ENCODE measurements at places on chromosomes 4 and X. TPM values are rescaled to one million over a fixed set of nuclear protein-coding genes. Genes with fewer than 3 reads are reported as not detected.
A peak's percentile ranks its signal among the peaks of the same experiment; 100 is the strongest.

- H3K36me3 ChIP-seq = no peaks in the 10 kb centered on the region
- no peak for DNase-seq
These were observed 83.4 kb downstream of the TMEM164 start for GRCh38 chrX:110086162-110086915.

DNA sequence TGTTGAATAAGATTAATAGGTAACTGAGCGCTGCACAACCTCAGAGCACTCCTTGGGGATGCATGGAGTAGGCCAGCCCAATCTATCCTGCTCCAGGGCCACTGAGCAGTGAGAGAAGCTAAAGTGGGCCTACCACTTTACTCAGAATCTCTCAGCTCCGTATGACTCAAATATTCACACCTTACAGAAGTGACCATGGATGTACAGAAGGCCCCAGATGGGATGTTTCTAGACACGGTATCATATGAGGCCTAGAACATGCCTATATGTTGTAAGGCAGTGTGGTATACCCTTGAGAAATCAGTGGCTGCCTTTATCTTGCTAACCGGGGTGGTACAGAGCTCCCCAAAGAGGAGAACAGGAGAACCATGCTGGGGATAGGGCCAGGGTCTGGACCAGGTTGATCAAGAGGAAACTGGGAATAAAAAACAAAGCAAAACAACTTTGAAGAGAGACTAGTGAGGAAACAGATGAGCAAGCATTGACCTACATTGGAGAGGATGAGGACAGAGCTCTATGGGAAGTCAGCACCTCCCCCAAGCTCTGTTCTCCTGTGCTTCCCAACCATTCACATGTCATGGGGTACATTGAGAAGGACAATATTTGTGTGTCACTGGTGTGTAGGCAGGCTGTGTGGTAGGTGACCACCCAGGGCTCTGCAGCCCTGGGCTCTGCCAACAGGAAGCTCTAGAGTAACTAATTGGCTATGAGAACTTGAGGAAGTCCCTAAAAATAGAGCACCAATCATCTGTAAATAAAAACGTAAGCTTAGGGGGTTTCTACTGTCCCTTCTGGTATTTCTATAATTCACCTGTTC is 31.4 kb downstream of the HOPX start:
- no peaks in the 10 kb centered on the region for H3K36me3 ChIP-seq
- no peak for DNase-seq
- no peak overlapping the region for H3K4me3 ChIP-seq
- H3K4me1 ChIP-seq = peaks cover 7% of the 10 kb centered on the region

GRCh38 chrX:68533656-68534055 is 34.8 kb downstream of the YIPF6 start:
- no peak overlapping the region for H3K4me3 ChIP-seq
- no peak overlapping the region for H3K27ac ChIP-seq
- DNase-seq = no peak
- H3K27me3 ChIP-seq = no peaks in the 10 kb centered on the region
- peaks cover 8% of the 10 kb centered on the region for H3K36me3 ChIP-seq

DNA sequence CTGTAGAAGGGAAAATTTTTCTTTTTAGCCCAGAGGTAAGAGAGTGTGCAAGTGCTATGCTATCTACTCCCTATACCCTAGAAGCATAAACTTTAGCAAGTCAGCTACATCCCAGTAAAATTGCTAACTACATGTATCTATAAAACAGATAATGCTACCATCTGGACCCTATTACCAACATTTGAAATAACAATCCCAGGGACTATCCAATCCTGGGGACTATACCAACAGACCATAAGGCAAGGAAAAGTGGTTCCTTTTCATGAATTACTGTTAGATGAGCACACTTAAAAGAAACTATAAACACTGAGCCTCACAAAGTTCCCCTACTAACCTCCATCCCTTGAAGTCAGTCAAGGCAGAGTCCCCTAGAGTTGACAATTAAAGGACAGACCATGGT is 213.6 kb upstream of the VEGFC start:
- peaks cover 4% of the 10 kb centered on the region for H3K4me1 ChIP-seq
- H3K27me3 ChIP-seq = no peaks in the 10 kb centered on the region
- DNase-seq = no peak
- H3K36me3 ChIP-seq = no peaks in the 10 kb centered on the region

The MAGEC2 gene
- total RNA-seq = not detected

The PALLD gene
- 752 TPM for total RNA-seq

The MTMR8 gene
- total RNA-seq = 12.1 TPM

The SPANXN3 gene
- total RNA-seq = not detected

The ETDA gene
- total RNA-seq = not detected

- DNase-seq = no peak
- H3K27me3 ChIP-seq = no peaks in the 10 kb centered on the region
- no peak overlapping the region for H3K27ac ChIP-seq
- no peaks in the 10 kb centered on the region for H3K36me3 ChIP-seq
These were observed 225.2 kb upstream of the PPP1R2C start for GRCh38 chrX:43003204-43003565.

DNA sequence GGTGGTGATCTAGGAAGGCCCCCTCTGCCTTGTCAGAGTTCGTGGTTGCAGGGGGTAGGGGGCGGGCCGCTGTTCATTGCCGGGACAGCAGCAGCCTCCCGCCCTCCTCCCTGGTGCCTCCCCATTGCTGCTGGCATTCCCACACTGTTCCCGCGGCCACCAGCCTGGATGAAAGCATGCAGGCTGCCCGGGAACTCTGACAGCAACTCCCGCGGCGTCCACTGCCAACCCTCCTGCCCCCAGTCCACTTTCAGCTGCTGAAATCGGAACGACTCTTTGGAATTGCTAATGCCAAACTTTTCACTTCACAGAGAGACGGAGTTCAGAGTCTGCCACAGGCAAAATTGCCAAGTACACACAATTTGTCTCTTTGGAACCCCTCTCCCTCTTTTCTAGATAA is 121.9 kb downstream of the BEND2 start:
- no peaks in the 10 kb centered on the region for H3K27me3 ChIP-seq
- DNase-seq = no peak
- H3K4me1 ChIP-seq = no peaks in the 10 kb centered on the region
- H3K4me3 ChIP-seq = no peak overlapping the region
- H3K36me3 ChIP-seq = no peaks in the 10 kb centered on the region

DNA sequence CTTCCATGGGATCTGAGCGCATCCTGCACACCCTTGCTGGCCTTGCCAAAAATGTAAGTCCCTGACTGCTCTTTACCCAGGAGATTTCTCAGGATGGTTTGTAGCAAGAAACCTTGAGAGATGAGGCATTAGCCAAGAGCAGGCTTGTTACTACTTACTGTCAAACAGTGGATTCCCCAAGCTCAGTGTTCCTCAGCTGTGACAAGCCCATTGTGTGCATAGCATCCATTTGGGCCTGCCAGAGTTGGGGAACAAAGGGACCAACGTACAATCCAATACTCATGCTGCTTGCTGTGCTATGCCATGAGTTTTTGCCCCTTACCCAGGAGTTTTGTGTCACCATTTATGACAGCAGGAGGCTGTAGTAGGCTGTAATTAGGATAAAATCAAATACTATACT is 267.6 kb downstream of the TENM3 start:
- H3K4me1 ChIP-seq = no peaks in the 10 kb centered on the region
- H3K27ac ChIP-seq = no peak overlapping the region
- no peaks in the 10 kb centered on the region for H3K36me3 ChIP-seq
- DNase-seq = no peak

DNA sequence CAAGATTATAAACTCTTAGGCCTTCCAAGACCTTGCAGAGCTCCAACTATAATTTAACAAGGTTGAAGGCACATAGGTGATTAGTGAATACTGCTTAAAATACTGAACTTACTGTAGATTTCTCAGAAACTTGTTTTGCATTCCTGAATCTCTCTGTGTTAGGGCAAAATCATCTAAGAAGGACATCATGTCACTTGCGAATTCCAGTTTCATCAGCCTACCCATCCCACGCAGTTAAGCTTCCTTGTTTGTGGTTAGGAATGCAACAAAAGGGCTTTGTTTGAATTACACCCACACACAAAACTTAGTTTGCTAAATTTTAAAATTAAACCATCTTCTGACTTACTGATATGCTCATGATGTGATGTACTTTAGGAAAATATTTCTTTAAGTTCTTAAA is 174.0 kb downstream of the SOWAHB start:
- peak overlapping the region; percentile 22 for H3K27ac ChIP-seq
- H3K4me3 ChIP-seq = no peak overlapping the region
- H3K27me3 ChIP-seq = no peaks in the 10 kb centered on the region
- DNase-seq = no peak
- H3K4me1 ChIP-seq = peaks cover 62% of the 10 kb centered on the region

The RS1 gene
- total RNA-seq = not detected

DNA sequence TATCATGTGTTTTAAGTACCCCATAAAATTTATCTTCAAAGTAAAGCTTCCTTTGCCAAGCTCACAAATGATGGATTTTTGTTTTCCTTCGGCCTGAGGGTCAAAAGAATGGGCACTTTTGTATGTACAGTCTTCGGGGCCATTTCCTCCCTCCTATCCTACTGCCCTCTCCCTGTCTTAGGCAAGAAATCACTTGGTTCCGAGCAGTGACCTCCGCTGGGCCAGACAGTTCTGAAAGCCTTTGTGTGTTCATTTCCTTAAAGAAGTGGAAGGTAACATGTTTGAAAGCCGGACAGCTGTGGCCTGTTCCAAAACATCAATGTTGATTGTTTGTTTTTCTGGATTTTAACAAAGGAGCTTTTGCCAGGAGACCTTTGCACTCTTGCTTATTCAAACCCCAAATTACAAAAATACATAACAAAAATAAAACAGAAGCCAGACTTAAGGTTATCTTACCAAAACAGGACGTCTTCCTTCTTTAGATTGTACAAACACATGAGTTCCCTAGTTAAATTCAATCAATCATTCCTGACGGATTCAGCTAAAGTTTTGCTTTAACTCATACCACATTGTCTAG is 110.6 kb upstream of the LIMCH1 start:
- H3K27ac ChIP-seq = peak overlapping the region; percentile 82
- H3K36me3 ChIP-seq = no peaks in the 10 kb centered on the region
- H3K4me1 ChIP-seq = peaks cover 95% of the 10 kb centered on the region
- H3K4me3 ChIP-seq = no peak overlapping the region
- no peaks in the 10 kb centered on the region for H3K27me3 ChIP-seq

DNA sequence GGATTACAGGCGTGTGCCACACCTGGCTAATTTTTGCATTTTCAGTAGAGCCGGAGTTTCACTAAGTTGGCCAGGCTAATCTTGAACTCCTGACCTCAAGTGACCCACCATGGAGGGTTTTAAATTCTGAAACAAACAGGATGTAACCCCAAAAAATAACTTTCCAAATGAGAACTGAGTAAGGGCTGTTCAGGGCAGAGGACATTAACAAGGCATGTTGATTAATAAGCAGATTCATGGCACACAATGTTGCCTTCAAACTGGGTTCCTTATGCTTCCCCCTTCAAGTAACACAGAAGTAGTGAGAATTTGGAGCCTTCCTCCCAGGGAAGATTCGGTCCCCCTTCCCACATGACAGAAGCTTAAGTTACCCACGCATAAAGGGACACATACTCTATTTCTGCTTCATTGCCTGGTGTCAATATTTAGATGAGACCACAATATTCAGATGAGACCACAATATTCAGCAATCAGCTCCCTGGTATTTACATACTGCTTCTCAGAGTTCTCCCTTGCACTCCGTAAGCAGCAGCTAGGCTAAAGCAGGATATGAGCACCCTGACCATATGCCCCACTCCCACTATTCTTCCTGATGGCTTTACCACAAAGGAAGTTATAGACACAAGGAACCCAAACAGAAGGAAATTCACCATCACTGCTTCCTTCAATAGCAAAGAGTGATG is 21.4 kb downstream of the GRSF1 start:
- H3K4me1 ChIP-seq = no peaks in the 10 kb centered on the region
- H3K27ac ChIP-seq = no peak overlapping the region
- H3K4me3 ChIP-seq = no peak overlapping the region
- no peak for DNase-seq
- no peaks in the 10 kb centered on the region for H3K27me3 ChIP-seq

The ASB12 gene
- total RNA-seq = not detected

DNA sequence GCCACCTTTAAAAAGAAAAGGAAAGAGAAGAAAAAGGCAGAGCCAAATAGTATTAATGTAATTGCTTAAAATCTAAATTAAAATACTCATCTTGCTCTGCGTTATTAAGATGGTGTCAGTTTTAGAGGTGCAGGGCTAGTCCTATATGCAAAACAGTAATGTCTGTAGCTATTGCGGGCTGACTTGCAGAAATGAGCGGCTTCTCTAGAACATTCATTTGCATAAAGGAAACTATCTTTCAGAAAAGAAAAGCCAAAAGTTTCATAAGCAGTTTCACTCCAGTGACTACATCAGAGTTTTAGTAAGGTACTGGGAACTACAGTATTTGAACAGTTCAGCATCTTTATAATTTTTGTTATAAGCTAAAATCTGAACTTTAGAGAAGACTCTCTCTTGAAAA is 6.0 kb downstream of the SMAD1 start:
- no peaks in the 10 kb centered on the region for H3K27me3 ChIP-seq
- no peak for DNase-seq
- no peaks in the 10 kb centered on the region for H3K36me3 ChIP-seq
- H3K4me3 ChIP-seq = no peak overlapping the region
- H3K4me1 ChIP-seq = peaks cover 25% of the 10 kb centered on the region
- no peak overlapping the region for H3K27ac ChIP-seq

The IL9R gene
- not detected for total RNA-seq

The DRD5 gene
- not detected for total RNA-seq

DNA sequence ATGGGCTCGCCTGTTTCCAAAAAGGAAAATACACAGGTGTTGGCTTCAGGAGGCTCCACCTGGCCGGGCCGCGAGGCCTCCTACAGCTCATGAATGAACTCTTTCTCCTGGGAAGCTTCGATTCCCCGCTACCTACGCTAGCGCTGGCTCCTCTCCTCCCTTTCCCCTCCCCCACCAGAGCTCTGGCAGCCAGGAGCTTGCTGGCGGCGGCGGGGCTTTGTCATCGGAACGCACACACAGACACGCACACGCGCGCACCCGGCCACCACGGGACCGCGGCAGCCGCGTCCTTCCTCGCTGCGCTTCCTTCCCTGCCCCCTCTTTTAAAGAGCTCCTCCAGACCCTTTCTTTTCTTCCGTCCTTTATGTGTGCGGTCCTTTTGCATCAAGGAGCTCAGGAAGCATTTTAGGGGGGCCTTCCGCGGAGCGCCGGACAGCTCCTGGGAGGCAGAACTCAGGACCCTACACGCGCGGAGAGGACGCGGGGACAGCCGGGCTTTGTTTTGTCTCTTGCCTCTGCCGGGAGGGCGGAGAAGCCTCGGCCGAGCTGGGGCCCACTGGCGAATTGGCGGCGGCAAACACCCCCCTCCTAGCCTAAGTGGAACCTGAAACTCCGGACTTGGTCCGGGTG is 70.2 kb upstream of the BCOR start:
- H3K27ac ChIP-seq = no peak overlapping the region
- peaks cover 16% of the 10 kb centered on the region for H3K4me1 ChIP-seq
- DNase-seq = no peak
- peak overlapping the region; percentile 74 for H3K4me3 ChIP-seq
- H3K36me3 ChIP-seq = no peaks in the 10 kb centered on the region
